ENCODE measurements at places on chromosomes 11 and 22.
A peak's percentile ranks its signal among the peaks of the same experiment; 100 is the strongest.

DNA sequence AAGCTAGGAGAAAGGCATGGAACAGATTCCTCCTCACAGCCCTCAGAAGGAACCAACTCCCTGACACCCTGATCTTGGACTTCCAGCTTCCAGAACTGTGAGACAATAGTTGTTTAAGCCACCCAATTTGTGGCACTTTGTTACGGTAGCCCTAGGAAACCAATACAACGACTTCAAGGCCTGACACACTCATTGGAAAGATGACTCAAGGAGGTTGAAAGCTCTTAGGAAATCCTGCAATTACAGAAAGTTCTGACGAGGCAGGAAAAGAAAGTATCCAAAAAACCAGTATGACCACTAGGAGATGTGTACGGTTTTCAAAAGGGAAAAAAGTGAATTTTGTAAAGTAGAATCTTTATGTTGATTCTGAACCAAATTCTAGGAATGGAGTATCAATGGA, 161.4 kb downstream of the SWAP70 start:
- DNase-seq = no peak

DNA sequence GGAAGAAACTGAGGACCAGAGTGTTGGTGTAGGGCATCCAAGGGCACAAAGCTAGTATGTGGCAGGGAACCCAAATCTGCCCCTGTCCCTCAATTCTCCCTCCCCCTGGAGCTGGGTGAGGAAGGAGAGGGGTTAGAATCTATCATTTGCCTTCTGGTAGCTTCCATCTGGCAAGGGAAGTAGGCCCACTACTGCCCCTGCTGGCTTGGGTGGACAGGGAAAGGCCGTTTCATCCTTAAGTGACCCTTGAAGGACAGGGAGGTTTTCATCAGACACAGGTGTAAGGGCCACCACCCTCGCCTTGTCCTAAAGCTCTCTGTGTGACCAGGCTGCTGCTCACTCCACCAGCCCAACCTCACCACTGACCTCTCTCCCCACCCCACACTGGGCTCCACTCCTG, 22.1 kb downstream of the NECTIN1 start:
- no peak for DNase-seq

DNA sequence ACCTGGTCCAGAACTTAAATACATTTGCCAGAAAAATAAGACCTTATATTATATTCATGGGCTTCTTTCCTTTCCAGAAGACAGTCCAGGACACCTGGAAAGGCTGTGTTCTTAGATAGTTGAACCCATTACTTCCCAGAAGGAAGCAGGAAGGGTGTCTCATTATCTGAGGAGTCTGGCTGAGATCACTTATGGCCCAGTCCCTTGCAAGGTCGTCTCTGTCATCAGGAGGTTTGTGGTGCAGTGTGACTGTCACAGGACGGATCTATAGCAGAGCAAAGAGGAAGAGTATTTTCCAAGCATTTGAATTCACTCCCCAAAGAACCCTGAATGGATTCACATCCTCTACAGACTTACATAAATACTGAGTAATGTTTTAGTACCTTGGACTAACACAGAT, 270.7 kb upstream of the MTNR1B start:
- no peak for DNase-seq

- no peak for DNase-seq
Observed at GRCh38 chr11:82978422-82979099, 77.0 kb downstream of the DDIAS start.

- DNase-seq = no peak
Observed at GRCh38 chr11:114909866-114910265, 231.5 kb downstream of the NXPE2 start.

DNA sequence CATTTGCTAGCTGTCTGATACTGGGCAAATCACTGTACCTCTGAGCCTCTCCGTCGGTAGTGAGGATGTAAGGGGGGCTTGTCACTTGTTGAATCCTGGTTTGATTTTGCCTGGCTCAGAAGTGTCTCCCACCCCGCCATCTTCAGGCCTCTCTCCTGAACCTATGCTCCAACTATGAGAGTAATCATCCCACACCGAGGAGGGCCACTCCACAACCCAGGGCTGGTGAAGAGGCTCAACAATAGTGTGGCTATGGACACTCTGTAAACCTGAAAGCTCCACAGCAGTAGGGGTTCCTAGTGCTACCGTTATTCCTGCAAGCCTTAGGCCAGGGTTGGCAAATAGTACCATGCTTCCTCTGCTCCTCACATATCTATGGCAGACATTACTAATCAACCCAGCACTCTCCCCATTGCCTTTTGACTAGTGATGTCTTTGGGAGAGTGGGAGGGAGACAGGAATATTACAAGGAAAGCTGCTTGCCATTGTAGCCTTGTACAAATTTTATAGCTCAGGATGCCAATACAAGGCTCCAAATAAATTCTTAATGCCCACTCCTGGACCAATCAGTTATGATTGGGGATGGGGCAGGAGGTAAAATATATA, 134.0 kb upstream of the TEAD1 start:
- DNase-seq = no peak

GRCh38 chr11:128330203-128330602, 257.2 kb downstream of the ETS1 start:
- DNase-seq = no peak

DNA sequence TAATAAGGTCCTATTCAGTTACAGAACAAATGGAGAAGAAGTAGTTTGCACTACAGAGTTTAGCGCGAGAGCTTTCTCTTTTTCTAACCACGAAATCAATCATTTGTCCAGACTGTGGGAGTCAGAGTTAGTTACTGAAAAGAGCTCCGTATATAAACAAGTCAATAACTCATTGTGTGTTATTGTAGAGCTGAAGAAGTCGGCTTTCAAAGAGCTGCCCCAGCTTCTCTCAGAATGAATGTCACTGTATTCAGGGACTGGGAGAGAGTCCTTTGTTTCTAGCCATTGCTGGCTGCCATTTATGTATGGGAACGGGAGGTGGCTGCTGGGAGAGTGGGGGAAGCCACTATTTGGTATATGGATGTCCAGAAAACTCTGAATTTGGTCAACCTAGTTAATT, 227.8 kb downstream of the DCDC1 start:
- DNase-seq = no peak

DNA sequence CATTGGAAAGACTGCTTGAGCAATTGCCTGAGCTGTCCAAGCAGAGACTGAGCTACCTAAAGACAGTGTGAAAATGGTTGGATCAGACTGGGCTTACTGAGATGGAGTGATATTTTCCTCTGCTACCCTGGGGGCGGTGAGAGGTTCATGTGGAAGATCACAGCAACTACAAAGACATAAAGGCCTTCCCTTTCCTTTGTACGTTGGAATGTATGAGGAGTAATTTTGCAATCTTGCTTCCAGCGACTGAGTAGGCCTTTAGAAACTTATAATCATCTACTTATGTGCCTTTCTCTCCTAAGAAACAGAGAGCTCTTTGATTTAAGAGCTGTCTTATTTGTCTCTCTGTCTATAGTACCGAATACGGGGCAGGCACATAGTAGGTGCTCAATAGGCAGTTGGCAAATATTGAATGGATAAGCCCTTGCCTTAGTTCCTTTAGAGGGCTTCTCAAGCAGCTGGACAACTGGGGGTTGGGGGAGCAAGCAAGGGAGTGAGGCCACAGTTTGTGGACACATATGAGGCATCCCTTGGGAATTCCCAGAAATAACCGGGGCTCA, 2.4 kb upstream of the HEPACAM start:
- no peak for DNase-seq

- DNase-seq = no peak
Observed at GRCh38 chr11:114479331-114479730, 40.1 kb downstream of the REXO2 start.

DNA sequence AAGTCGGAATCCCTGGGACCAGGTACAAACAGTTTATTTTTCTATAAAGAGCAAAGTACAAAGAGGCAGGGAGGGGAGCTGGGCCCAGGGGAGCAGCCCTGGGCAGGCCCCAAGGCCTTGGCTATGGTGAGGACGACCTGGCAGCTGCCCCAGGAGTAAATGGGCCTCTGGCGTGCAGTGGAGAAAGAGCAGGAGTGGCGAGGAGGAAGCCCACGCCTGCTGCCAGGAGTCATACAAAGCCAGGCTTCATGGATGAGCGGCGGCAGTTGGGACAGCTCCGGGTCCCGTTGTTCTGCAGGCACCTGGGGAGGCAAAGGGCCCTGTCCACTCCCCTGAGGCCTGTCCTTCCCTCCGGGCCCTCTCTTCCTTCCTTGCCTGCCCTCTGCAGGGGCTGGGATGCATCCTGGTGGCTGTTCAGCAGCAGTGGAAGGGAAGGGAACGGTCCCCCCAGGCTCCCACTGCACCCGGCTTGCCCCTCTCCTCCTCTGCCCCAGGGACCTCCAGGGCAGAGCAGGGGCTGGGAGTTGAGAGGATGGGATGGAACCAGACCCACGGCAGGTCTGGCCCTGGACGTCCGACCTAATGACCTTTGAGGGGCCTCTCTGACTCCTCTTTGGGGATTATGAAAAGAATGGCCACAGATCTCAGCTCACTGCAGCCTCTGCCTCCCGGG, 11.1 kb downstream of the RAPSN start:
- DNase-seq = no peak

DNA sequence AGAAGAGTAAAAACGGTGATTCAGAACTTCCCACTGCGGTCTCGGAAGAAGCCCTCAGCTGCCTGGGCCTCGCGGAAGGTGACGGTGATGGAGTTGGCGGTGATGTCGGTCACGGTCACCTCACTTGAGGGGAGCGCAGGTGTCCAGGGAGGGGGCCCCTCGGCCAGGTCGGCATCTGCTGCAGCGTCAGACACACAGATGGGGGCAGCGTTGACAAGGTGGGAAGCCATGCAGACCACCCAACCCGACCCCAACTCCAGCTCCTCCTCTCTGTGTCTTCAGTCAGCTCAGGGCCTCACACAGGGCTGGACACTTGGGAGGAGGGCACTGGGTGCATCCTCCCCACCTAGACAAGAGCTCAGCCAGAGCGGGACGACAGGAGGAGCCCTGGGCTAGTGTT, 18.6 kb downstream of the CBX7 start:
- no peak for DNase-seq

GRCh38 chr11:68342459-68343158, 30.2 kb downstream of the LRP5 start:
- no peak for DNase-seq

GRCh38 chr22:26718905-26719304, 61.5 kb downstream of the MIAT start:
- DNase-seq = no peak

DNA sequence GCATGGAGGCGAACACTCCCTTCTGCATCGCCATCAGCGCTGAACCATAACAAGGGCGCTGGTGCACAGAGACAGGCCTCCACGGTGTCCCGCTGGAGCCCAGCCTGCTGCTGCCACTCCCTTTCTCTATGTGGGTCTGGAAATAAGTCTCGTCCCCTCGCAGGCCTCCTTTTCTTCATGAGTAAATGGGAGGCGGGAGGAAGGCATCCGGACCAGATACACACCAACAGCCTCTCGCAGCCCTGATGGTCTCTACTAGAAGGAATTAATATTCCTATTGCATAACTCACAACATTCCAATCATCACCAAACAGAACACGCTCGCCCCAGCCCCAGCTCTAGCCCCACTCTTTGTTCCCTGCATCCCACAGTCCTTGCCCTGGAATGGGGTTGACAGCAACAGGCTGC, 14.9 kb downstream of the RASD2 start:
- no peak for DNase-seq

DNA sequence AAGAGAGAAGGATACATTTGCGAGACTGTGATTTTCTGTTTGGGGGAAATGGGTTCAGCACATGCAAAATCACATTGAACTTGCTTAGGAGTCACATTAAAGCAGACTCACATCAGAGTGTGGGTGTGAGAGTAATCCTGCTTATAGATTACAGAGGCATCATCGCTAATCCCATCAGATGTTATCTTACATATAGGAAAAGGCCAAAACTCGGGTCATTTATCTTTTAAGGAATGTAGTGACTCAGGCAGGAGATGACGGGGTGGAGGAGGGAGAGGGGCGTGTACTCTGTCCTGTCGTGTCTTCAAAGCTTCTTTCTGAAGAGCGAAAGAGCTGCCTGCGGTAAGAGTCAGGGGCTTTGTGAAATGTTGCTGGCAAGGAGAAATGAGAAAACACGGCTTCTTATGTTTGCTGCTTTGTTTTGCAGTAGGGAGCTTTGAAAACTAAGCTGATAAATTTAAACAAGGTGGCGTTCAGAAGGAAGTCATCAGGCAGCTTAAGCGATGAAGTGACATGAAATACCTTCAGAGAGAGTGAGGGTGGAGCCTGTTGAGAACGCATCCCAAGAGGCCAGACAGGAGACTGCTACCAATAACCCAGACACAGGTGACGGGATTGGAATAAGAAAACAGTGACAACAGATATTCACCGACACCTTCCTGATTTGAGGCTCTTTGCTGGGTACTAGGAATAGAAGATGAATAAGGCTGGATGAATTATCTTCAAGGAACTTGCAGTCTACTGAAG, 2.2 kb upstream of the C11orf16 start:
- DNase-seq = no peak

DNA sequence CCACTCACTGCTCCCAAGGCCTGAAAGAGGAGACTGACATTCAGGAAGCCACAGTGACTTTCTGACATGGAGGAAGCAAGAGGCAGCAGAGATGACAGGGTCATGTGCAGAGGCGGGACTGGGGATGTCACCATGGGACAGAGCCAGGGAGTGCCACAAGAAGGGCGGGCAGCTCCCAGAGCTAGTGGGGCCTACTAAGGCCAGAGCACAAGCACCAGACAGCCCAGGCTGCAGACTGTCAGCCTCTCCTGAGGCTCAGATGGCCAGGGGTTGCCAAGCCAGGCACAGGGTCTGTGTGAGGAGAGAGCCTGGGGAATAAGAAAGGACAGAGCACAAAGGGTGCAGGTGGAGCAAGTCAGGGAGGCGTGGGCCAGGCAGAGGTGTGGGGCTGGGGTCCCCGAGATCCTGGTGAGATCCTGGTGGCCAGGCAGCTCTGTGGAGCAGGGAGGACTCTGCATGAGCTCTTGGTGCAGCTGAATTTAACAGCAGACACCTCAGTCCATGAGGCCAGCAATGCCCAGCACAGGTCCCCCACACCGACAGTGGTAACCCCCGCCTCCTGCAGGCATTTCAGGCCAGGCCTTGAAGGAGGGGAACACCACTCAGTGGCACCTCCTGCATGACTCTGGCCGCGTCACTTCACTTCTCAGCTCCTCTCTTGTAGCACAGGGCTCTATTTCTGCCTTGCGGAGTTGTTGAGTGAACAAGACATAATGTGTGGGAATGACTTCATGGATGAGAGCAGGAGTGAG, 52.3 kb downstream of the SGSM3 start:
- peak; percentile 17 for DNase-seq

GRCh38 chr11:13114566-13115379, 105.7 kb downstream of the RASSF10 start:
- no peak for DNase-seq

DNA sequence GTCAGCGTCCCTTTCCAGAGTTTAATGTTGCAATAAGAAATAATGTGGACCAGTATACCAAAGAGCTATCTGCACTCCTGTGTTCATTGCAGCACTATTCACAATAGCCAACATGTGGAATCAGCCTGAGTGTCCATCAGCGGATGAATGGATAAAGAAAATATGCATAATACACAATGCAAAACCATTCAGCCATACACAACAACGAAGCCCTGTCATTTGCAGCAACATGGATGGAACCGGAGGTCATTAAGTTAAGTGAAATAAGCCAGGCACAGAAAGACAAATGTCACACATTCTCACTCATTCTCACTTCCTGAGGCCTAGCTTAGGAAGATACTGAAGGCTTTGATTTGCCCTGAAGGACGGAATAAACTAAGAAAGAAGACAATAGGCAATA, 22.1 kb downstream of the SLC5A4 start:
- no peak for DNase-seq
